ENCODE measurements at places on chromosomes 11 and 22. TPM values are rescaled to one million over a fixed set of nuclear protein-coding genes. Genes with fewer than 3 reads are reported as not detected.

ALDH3B2 gene
- total RNA-seq: not detected

HORMAD2 gene
- not detected for total RNA-seq

BDNF gene
- total RNA-seq: 33.3 TPM

MRGPRX4 gene
- not detected for total RNA-seq

MRGPRE gene
- not detected for total RNA-seq

PTPRCAP gene
- 0.32 TPM for total RNA-seq

SHANK3 gene
- 0.85 TPM for total RNA-seq
